NCI-H526 (cell line): ENCODE measurements at places on chromosomes 3 and 15.

DNA sequence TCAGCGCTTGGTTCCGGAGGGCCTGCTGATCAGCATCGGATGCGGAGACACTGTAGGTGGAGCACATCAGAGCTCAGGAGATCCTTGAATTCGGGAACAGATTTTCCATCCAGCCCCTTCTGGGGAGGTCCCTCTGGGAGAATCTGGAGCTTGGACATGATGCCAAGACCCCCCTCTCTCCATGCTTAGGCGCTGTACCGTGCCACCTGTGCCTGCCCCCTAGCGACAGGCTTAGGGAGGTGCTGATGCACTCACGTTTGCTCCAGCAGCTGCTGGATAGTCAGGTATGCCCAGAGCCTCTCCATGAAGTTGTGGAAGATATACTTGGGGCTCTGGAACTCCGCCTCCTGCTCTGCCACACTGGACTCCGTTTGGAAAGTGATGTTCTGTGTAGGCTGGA lies 9.7 kb downstream of the ITIH4 start:
- DNase-seq: peak; percentile 63

- no peak for DNase-seq
Observed at GRCh38 chr3:8366219-8366810, 135.3 kb upstream of the LMCD1 start.

DNA sequence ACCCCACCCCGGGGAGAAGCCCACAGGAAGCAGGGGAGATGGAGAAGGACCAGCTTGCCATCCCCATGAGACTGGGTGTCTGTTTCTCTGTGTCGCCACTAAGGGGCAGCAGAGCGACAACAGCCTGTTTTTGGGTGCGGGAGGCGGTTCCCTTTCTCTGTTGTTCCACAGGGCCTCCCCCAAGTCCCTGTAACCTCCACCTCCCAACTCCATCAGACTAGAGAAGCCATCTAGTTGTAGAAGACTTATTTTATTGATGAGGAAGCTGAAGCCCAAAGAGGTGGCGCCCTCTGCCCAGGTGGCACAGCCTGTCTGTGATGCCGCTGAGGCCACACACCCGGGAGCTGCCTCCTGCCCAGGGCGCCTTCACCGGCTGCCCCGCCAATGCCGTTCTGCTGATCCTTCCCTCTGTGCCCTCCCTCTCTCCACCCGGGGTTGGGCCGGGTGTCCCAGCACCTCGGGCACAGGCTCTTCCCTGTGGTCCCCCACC lies 3.9 kb upstream of the CCDC9B start:
- DNase-seq: peak; percentile 73

DNA sequence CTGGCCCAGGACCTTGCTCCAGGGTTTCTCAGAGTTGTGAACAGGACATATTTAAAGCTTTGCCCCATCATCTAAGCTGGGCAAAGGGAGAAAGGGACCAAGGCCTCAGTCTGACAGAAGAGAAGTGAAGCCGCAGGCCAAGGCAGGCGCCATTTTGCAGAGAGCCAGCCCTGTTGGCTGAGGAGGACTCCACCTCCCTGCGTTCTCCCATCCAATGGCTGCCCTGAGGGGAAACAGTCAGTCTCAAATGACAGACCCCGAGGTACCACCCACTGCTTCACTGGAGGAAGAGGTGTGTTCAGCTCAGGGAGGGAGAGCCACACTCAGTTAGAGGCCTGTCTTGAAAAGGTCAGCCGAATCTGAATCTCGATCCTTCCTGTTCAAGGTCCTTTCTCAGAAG lies 86.1 kb downstream of the ADAMTS17 start:
- DNase-seq: no peak
